Caki2 (cell line): ENCODE measurements at places on chromosomes 13 and 19. TPM values are rescaled to one million over a fixed set of nuclear protein-coding genes. Genes with fewer than 3 reads are reported as not detected.

GRCh38 chr13:36438594-36439483, 6.5 kb downstream of the CCNA1 start:
- no peak for DNase-seq

- DNase-seq, result peak; percentile 88
These were observed 281.0 kb downstream of the ATP8A2 start for GRCh38 chr13:25652764-25653163.

- DNase-seq, result no peak
These were observed 1.1 kb upstream of the ERF start for GRCh38 chr19:42255766-42256745.

DNA sequence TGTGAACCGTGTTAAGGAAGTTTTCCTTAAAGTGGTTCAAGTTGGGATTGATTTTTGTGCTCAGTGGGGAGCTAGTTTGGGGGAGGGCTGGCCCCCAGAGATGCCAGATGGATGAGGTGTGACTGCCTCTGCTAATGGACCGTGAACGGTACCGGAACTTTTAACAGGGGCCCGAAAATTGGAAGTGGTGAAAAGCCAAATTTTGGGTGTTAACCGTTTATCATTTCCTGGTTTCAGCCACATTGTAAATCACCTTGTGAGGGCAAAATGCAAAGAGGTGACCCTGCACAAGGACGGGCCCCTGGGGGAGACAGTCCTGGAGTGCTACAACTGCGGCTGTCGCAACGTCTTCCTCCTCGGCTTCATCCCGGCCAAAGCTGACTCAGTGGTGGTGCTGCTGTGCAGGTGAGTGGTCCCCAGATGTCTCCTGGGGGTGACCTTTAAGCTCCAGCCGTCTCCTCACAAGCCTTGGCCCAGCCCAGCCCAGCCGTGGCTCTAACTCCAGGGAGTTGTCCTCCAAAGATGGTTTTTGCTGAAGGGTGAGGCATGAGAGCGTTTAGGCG, 18.2 kb downstream of the UPF1 start:
- DNase-seq, result no peak

- no peak for DNase-seq
These were observed 7.7 kb upstream of the BRD4 start for GRCh38 chr19:15340086-15340485.

GRCh38 chr19:51025401-51025800, 1.0 kb downstream of the KLK11 start:
- DNase-seq, result no peak

- peak; percentile 83 for DNase-seq
These were observed 13.2 kb downstream of the NCAN start for GRCh38 chr19:19224852-19225494.

DNA sequence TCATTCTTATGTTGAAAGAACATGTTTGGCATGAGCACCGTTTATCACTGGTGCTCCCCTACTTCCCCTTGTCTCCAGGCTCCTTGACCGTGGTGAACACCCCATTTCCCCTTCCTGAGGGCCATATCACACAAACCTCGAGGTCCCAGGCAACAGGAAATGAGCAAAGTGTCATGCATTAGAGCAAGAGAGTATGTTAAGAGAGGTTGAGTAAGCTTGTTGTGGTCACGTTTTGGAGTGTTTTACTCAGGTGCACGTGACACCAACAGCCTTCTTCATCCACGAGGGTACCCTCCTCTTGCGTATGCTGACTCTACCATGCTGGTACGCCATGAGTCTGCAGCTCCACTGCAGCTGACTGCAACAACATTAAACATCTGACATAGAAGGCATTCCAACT, 482.2 kb upstream of the NBEA start:
- DNase-seq, result no peak

DNA sequence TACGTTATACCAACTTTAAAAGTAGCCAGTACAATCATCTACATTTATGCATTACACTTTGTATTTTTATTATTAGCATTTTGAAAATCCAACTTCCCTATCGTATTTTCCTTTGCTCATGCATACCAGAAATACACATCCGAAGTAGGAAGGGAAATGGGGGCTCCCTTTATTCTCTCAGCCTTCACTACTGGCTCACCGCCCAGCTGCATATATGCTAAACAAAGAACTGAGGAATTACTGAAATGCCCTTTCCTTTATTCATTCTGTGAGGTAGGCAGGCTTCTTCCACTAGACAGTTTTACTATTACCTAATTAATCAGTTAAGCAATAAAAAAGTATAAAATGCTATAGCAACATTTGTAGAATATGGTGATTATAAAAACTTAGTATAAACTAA, 291.6 kb downstream of the KLF12 start:
- DNase-seq, result no peak

DNA sequence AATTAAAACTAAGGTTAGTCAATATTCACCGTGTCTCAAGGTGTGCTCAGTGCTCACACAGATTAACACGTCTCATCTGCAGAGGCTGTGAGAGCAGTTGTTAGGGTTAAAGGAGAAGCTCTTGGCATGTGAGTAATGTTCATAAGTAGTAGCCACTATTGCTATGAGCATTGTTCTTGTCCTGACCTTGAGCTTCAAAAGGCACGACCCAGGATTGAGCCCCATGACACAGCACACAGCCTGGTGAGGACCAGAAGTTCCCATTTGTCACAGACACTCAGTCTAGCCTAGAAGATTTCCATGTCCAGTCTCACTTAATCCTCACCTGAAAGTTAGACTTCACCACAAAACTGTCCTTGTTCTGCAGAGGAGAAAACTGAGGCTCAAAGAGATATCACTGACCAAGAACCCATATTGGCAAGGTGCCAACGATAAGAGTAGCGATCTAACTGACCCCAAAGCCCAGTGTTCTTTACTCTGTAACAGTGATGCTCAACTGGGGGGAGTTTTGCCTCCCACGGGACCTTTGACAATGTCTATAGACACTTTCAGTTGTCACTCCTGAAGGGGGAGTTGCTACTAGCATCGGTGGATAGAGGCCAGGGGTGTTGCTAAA, 26.0 kb downstream of the FPR3 start:
- no peak for DNase-seq

DNA sequence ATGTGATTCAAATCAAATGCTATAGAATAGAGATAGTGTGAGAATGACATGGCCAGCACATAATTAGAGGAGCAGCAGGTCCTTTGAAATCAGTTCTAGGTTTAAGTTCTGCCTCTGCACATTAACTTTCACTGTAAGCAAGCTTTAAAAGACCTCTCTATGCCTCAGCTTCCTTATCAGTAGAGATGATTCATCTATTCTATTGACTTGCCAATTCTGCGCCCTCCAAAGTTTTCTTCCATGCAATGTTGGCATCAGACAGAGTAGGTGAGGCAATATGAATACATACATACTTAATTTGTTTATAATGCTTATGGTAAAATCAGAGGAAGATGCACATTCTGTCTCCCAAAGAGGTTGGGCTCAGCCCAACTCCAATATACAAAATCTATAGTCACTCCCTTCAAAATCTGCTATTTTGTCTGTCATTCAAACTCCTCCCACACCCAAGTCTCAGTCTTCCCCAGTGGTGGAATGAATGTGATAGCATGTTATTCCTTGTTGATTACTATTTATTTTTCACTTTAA, 525.5 kb downstream of the RFC3 start:
- no peak for DNase-seq

- DNase-seq, result no peak
These were observed 1819.5 kb downstream of the SLITRK5 start for GRCh38 chr13:89490661-89491060.

GRCh38 chr19:5089283-5089682, 120.4 kb downstream of the KDM4B start:
- no peak for DNase-seq

- DNase-seq, result no peak
These were observed 60.2 kb downstream of the ZNF823 start for GRCh38 chr19:11678504-11678903.

GRCh38 chr19:48480183-48480557, 11.0 kb downstream of the CYTH2 start:
- no peak for DNase-seq

DNA sequence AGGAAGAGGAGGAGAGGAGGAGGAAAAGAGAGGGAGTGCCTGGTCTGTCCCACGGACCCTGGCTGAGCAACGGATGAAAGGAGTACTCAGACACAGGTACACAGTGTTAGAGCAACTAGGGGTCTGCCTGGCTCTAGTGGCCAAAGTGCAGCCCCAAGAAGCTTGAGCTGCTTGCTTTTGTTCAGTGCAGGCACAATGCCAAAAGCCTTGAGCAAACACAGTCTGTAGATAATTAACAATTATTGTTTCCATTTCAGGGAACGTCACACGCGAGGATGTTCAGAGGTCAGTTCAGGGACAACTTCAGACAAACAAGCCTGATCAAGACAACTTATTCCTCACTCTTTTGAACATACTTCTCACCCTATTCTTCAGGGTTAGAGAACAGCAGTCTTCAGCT, 32.2 kb upstream of the ZNF726 start:
- DNase-seq, result peak; percentile 53

- DNase-seq, result no peak
These were observed 1397.4 kb upstream of the SPRY2 start for GRCh38 chr13:81738364-81738763.

DNA sequence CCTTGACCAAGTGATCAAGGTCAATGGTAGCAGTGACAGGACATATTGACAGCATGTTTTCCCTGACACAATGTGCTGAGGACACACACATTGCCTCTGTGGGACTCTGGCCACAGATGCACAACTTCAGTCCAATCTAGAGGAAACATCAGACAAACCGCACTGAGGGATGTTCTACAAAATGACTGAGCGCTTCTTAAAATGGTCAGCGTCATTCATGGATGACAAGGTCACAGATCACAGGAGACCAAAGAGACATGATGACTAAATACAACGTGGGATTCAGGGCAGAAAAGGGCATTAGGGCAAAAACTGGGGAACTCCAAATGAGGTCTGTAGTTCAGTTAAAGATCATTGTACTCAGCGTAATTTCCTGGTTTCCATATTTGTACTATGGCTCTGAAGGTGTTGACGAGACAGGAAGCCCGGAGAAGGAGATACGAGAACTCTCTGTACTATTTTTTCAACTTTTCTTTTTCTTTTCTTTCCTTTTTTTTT, 20.6 kb downstream of the PBX4 start:
- DNase-seq, result peak; percentile 82

GRCh38 chr13:78631077-78631476, 27.7 kb upstream of the POU4F1 start:
- no peak for DNase-seq

DNA sequence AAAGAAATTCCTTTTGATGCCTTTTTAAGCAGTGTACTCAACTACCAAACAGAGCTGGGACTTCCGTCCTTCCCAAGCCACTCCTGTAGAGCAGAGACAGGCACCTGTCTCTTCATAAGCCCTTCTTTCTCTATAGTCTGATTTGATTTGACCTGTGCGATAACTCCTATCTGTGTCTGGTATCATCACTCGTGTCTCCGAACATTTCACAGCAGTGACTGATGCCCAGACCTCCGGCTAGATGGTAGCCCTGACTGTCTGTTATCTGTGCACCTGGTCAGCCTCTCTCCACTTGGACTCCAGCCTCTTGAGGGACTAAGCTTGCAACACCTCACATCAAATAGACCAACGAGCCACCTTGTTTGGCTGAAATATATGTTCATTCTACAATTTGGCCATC, 316.2 kb upstream of the ZNF507 start:
- DNase-seq, result no peak

DNA sequence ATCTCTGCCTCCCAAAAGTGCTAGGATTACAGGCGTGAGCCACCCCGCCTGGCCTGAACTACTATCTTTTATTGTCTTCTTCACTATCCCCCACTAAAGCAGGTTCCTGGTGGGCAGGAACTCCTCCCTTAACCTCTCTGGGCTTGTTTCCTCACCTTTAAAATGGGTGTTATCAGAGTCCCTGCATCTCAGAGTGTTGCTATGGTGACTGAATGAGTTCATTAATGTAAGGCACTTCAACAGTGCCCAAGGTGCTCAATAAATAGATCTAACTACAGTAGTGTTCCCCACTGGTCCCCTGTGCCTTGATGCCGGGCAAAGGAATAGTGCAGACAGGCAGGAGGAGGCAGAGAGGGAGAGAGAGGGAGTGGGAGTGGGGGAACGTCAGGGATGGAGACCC, 20.5 kb downstream of the CCDC97 start:
- no peak for DNase-seq

- DNase-seq, result no peak
These were observed 448.8 kb downstream of the FOXO1 start for GRCh38 chr13:40217675-40218074.

GRCh38 chr19:35791814-35792279, 16.5 kb downstream of the ARHGAP33 start:
- no peak for DNase-seq

GRCh38 chr13:44815623-44816022, 173.6 kb downstream of the NUFIP1 start:
- peak; percentile 72 for DNase-seq

GRCh38 chr19:28065026-28065425, 1147.9 kb downstream of the UQCRFS1 start:
- no peak for DNase-seq

- no peak for DNase-seq
These were observed 383.4 kb downstream of the LMO7 start for GRCh38 chr13:76019421-76020044.

- no peak for DNase-seq
These were observed 955.4 kb downstream of the EFNB2 start for GRCh38 chr13:105579821-105580710.

GRCh38 chr13:99425485-99426341, 75.6 kb upstream of the TM9SF2 start:
- no peak for DNase-seq

DNA sequence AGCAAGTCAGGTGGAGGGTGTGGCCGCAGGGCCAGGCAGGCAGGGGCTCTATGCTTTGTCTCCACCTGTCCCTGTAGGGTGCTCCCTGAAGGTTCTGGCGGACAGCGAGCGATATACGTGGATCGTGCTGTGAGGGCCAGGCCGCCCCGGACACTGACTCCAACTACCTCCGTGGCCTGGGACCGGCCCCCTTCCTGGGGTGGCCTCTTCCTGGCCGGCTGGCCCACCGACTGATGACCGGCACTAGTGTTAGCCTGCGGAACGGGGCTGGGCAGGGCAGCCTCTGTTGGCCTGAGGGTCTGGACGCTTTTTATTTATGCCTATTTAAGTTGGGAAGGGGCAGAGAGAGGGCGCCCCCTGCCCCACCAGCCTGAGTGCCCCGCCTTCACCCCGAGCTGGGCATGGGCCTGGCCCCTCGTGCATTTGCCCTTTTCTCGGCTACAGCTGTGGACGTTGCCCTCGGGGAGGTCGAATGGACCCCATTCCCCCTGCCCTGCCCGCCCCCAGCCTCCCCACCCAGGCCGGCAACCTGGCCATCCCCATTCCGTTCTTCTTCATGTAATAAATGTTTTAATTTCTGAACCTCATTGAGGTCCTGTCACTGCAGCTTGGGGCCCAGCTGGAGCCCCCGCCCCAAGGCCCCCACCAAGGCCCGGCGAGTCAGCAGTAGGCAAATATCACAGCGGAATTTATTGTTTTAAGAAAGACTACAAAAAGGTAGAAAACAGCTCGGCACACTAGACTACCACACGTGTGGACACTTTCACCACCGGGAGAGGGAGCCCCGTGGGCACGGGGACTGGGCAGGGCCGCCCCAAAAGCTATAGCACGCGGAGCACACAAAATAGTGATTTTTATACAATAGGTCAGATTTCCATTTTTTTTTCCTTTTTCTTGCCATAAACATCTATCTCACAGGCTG, 8.8 kb downstream of the DCAF15 start:
- no peak for DNase-seq

PNMA8C gene
- total RNA-seq, result 0.07 and 0.93 TPM in 2 replicates

ANGPTL8 gene
- total RNA-seq, result not detected in 2 replicates

SYT3 gene
- total RNA-seq, result 0.14 and 0.26 TPM in 2 replicates

RNF113B gene
- not detected in 2 replicates for total RNA-seq

BBC3 gene
- total RNA-seq, result 40.8 and 41.7 TPM in 2 replicates

LILRB5 gene
- total RNA-seq, result not detected in 2 replicates

SMIM44 gene
- not detected in 2 replicates for total RNA-seq

CGB7 gene
- total RNA-seq, result 1.7 and 4.1 TPM in 2 replicates

GSK3A gene
- 29.9 and 32.2 TPM in 2 replicates for total RNA-seq

ZNF132 gene
- total RNA-seq, result 4.9 and 7.8 TPM in 2 replicates
